Smooth muscle cell of trachea (primary cell): ENCODE measurements at places on chromosomes 6 and 20. TPM values are rescaled to one million over a fixed set of nuclear protein-coding genes. Genes with fewer than 3 reads are reported as not detected.

TJAP1 gene
- total RNA-seq, result 11.2 and 12.4 TPM in 2 replicates

LY6G5C gene
- 0.66 and 0.73 TPM in 2 replicates for total RNA-seq

KCNG1 gene
- 2.5 and 15.2 TPM in 2 replicates for total RNA-seq

CTCFL gene
- total RNA-seq, result under 0.01 TPM in 1 of 2 replicates, not detected in the other

NSFL1C gene
- total RNA-seq, result 19.8 and 35.3 TPM in 2 replicates

MYO6 gene
- 15.9 and 18.6 TPM in 2 replicates for total RNA-seq

RUNX2 gene
- total RNA-seq, result 2.2 and 4.5 TPM in 2 replicates

MUC21 gene
- not detected in 2 replicates for total RNA-seq

SIRPD gene
- not detected in 2 replicates for total RNA-seq
